AG04449 (cell line): ENCODE measurements at places on chromosomes 3 and 15.
A peak's percentile ranks its signal among the peaks of the same experiment; 100 is the strongest.

- DNase-seq, result no peak
Observed at GRCh38 chr3:19264424-19264823, 116.1 kb downstream of the KCNH8 start.

DNA sequence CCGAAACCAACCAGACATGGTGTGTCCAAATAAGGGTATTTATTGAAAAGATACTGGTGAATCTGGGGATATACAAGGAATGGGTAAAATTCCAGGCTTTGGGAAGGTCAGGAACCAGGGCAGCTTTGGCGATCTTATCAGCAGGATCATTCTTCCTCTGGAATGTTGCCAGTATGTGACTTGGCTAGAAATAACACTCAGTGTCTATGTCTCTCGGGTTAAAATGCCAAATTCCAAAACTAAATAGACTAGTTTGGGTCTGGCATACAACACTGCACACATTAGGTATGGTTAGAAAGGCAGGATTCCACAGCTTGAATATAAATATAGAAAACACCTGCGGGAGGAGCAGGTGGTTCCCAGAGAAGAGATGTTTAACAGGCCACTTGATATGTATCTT lies 220.2 kb upstream of the CD96 start:
- DNase-seq, result no peak

DNA sequence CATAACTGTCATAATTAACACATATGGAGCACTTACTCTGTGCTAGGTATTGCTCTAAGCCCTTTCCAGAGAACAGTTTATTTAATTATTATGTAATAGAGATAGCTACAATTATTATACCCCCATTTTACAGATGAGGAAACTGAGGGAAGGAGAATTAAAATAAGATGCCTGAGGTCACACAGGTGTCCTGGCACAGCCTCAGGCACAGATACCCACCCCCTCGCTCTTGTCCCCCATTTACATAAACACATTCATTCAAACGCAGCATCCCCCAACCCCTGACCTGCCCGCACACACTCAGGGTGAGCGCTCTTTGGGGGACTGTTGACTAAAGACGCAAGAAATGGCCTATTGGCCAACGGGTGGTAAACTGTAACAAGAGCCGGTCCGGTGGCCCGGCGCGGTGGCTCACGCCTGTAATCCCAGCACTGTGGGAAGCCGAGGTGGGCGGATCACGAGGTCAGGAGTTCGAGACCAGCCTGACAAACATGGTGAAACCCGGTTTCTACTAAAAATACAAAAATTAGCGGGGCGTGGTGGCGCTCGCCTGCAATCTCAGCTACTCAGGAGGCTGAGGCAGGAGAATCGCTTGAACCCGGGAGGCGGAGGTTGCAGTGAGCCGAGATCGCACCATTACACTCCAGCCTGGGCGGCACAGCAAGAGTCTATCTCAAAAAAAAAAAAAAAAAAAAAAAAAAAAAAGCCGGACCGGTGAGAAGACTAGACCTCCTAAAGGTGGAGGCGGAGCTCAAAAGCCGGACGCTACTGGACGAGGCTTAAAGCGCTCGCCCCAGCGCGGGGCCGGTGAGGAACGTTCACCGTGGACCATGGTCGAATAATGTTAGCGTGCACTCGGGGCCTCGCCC lies 1.9 kb upstream of the ISL2 start:
- DNase-seq, result no peak

GRCh38 chr3:124845406-124845805 lies 41.8 kb downstream of the ITGB5 start:
- DNase-seq, result peak; percentile 86

GRCh38 chr3:98750276-98750919 lies 12.7 kb upstream of the ST3GAL6 start:
- no peak for DNase-seq

GRCh38 chr3:16106050-16106449 lies 68.4 kb upstream of the GALNT15 start:
- no peak for DNase-seq

- DNase-seq, result no peak
Observed at GRCh38 chr3:108403198-108403597, 106.8 kb downstream of the HHLA2 start.
